Thoracic aorta (tissue), 2 donors: ENCODE measurements at places on chromosomes 4 and X.

DNA sequence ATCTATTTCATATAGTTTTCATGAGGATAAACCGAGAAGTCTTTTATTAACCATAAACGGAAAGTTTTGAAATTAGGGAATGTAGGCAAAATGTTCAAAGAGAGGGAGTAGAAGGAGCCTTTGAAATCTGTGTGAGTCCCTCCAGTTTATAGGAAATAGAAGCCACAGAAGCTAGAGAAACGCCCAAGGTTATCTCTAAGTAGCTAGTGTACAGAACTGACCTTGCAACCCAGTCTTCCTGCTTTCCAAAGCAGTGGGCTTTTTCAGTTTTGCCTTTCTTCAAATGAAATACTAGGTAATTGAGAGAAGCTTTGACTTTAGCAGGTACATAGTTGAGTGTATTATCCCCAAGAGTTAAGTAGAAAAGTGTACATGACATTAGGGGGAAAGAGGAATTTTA lies 39.4 kb downstream of the STIM2 start:
- H3K4me3 ChIP-seq = no peak overlapping the region
- no peaks in the 10 kb centered on the region for H3K4me1 ChIP-seq

- H3K27me3 ChIP-seq = no peaks in the 10 kb centered on the region
- no peak for DNase-seq
- no peaks in the 10 kb centered on the region for H3K4me1 ChIP-seq
- H3K27ac ChIP-seq = no peak overlapping the region
Observed at GRCh38 chr4:167779280-167779679, 313.1 kb upstream of the ANXA10 start.

DNA sequence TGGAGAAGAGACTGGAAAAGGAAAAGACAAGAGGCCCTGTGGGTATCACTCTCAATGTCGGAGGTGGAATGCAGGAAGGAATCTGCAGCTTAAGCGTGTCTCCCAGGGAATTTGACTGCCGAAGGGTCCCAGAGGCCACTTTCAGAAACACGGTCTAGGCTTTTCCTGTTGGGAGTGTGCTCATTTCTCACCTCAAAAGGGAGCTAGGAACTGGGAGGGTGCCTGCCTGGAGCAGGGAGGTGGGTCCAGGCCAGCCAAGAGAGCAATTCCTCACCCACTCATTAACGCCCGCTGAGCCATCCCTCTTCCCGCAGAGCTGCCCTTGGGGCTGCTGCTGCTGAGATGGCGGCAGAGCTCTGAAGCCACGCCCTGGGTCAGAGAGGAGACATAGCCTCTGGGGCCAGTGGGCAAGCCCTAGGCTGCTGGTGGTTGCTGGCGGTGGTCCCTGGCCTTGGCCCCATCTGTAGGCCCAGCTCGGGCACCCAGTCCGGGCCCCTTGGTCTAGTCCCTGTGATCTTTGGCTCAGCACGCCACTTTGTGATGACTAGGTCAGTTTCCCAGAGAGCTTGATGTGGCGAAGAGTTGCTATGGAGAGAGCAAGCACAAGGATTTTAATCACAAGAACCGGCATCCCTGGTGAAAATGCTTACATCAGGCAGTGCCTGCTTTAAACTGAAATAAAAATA lies 4.1 kb downstream of the ZNF185 start:
- peak overlapping the region; percentile 61 for H3K27ac ChIP-seq
- DNase-seq = no peak
- H3K36me3 ChIP-seq = no peaks in the 10 kb centered on the region

DNA sequence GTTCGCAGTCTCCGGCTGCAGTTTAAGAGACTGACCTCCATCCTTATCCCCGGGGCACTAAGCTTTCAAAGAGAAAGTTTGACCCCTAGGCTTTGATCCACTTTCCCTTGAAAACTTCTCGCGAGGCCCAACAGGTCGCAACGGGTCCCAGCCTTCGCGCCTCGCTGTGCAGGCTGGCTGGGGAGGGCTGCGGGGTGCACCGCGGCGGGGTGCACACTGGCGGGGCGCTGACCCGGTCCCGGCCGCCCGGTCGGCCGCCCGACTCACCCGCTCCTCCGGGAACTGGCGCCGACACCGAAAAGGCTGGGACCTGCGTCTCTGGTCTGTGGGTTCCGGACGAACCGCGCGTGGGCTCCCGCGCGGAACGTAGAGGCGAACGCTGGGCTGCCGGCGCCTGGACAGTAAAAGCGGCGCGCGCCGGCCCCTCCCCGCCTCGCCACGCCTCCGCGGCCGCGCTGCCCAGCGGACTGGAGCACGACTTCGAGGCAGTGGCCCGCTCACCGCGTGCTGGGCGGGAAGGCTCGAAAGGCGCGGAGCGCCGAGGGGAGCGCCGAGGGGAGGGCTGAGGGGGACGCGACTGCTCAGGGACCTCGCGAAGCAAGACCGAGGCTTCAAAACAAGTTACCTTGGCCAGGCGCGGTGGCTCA lies at the start of gene TAF7L:
TSS of gene TAF7L (minus strand) at position 378 of the 647 bp plus-strand sequence. CDS start 3,791 bp downstream, outside the sequence.
- H3K4me3 ChIP-seq = peak within 1 kb of the TSS; percentile 49
- no peaks in the 10 kb centered on the region for H3K27me3 ChIP-seq
- H3K4me1 ChIP-seq = no peaks in the 10 kb centered on the region

DNA sequence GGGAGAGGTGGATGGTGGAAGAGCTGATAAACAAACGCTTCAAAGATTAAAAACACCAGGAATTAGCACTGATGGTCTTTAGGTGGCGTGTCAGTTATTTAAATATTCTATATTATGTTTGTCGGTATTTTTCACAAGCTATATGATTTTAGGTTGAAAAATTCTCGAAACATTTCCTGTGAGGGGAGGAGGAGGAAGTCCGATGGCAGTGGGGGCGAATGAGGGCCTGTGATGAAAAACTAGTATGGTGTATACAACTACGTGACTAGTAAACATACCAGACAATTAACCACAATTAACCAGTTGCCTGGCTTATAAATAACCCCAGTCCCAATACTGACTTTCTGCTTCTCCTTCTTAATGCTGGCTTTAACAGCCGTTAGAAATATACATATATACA lies 595 bp upstream of the NAP1L2 start:
- no peaks in the 10 kb centered on the region for H3K4me1 ChIP-seq
- peak overlapping the region; percentile 79 for H3K4me3 ChIP-seq
- H3K27ac ChIP-seq = peak overlapping the region; percentile 71
- no peak for DNase-seq
- no peaks in the 10 kb centered on the region for H3K27me3 ChIP-seq

DNA sequence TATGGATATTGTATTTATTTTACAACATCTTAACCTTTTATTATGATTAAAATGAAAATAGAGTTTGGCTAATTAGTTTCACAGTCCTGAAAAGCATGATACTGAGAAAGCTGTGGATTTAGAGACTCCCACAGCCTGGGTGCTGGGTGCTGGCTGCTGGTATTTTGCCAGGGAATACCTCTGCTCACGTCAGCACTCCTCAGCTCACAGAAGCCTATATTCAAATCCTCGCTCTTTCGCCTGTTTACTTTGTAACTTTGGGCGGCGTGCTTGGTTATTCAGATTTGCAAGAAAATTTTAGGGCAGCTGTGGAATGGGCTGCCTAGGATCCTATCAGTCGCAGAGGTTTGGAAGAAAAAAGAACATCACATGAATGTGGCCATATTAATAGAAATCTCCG lies 261.8 kb downstream of the DCTD start:
- H3K4me3 ChIP-seq = no peak overlapping the region
- H3K27me3 ChIP-seq = no peaks in the 10 kb centered on the region
- no peak for DNase-seq
- H3K27ac ChIP-seq = no peak overlapping the region

DNA sequence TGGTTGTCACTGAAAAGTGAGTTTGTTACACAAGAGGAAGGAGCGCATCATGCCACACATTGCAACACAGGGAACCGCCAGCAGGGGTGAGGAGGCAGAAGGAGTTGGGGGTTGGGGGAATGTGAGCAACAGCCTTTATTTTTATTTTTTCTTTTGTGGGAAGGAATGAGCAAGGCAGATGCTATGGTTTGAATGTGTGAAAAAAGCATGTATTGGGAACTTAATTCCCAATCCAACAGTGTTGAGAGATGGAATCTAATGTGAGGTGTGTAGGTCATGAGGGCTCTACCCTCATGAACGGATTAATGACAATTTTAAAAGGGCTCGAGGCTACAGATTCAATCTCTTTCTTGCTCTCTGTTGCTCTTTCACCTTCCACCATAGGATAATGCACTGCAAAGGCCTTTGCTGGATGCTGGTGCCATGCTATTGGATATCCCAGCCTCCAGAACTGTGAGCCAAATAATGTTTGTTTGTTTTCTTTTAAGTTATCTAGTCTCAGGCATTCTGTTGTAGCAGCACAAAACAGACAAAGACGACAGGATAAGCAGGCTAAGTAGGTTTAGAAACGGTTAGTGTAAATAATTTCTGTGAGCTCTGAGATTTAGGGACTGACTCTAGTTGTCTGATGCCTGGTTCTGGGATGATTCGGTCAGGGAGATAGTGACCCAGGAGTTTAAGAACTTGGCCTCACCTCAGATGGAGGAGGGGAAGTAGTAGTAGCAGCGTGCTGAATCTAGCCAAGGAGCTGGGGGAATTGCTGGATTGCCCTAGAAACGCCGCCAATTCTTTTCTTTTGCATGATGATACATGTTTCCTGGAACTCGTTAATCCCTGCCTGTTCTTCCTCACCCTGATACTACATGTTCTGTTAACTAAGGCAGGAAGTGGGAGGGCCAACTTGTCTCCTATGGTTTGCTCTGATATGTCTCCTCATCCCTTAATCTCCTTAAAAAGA lies 156.6 kb upstream of the CTSO start:
- no peak for DNase-seq
- no peaks in the 10 kb centered on the region for H3K4me1 ChIP-seq
- no peaks in the 10 kb centered on the region for H3K27me3 ChIP-seq
- no peak overlapping the region for H3K27ac ChIP-seq
- H3K4me3 ChIP-seq = no peak overlapping the region

DNA sequence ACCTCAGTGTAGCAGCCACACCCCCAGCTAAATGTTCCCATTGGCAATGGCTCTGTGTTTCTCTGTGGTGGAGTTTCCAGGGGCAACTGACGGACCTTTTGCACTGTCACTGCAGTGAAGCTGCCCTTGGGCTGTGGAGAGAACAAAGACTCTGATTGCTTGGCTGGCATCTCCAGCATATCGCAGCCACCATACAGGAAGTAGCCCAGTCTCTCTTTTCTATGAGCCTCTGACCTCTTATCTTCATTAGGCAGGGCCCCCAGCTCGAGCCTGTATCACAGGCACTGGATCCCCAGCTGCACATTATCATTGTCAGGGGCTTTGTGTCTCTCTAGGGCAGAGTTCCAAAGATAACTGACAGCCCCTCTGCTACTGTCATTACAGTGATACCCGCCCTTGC lies 483.5 kb downstream of the ARAP2 start:
- no peaks in the 10 kb centered on the region for H3K36me3 ChIP-seq
- H3K4me1 ChIP-seq = no peaks in the 10 kb centered on the region
- H3K4me3 ChIP-seq = no peak overlapping the region

- H3K4me1 ChIP-seq = no peaks in the 10 kb centered on the region
- DNase-seq = no peak
- no peak overlapping the region for H3K4me3 ChIP-seq
- H3K27ac ChIP-seq = no peak overlapping the region
Observed at GRCh38 chr4:137601934-137602333, 69.6 kb upstream of the PCDH18 start.

DNA sequence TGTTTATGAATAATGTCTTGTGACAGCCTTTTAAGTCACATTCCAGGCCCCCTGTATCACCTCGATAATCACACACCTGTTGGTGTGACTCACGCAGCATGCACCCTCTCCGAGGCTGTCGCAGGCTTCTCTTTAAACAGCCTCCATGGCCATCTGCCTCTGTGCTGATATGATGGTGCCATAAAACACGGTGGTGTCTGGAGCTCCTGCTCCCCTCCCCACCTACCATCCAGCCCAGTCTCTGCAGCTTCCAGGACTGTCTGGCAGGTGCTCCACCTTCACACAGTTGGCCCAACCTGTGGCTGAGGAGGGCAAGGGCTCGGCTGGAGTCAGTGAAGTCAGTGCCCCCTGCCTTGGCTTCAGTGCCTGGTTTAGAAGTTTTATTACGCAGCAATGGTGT lies 173.8 kb upstream of the RPL34 start:
- H3K4me1 ChIP-seq = no peaks in the 10 kb centered on the region
- no peaks in the 10 kb centered on the region for H3K27me3 ChIP-seq
- H3K4me3 ChIP-seq = no peak overlapping the region
- no peak overlapping the region for H3K27ac ChIP-seq
- no peak for DNase-seq

DNA sequence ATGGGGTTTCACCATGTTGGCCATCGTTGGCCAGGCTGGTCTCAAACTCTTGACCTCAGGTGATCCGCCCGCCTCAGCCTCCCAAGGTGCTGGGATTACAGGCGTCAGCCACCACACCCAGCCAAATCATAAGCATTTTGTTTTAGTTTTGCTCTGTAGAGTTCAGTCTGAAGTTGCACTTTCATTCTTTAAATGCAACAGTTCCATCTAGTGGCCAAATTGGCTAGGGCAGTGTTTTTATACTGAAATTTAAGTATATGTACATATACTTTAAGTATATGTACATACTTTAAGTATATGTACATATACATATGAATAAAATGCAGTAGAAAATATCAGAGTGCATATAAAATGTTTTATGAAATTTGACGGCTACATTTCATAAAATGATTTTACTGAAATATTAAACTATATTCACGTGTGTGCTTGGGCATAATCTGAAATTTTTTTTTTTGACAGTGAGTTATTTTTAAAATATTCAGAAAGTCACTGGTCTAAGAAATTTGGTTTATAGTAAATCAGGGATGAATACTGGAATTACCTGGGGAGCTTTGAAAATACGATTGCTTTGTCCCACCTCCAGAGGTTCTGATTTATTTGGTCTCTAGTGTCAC lies 145.5 kb downstream of the NWD2 start:
- no peaks in the 10 kb centered on the region for H3K27me3 ChIP-seq
- no peak for DNase-seq
- no peaks in the 10 kb centered on the region for H3K36me3 ChIP-seq
- no peaks in the 10 kb centered on the region for H3K4me1 ChIP-seq
- H3K27ac ChIP-seq = no peak overlapping the region

GRCh38 chrX:53133400-53133799 lies 39.5 kb downstream of the KANTR start:
- H3K4me3 ChIP-seq = no peak overlapping the region
- H3K27ac ChIP-seq = no peak overlapping the region
- no peaks in the 10 kb centered on the region for H3K4me1 ChIP-seq
- no peak for DNase-seq
- H3K36me3 ChIP-seq = no peaks in the 10 kb centered on the region
- H3K27me3 ChIP-seq = no peaks in the 10 kb centered on the region

- H3K27me3 ChIP-seq = no peaks in the 10 kb centered on the region
- H3K27ac ChIP-seq = no peak overlapping the region
- no peak for DNase-seq
- H3K4me3 ChIP-seq = no peak overlapping the region
Observed at GRCh38 chr4:120718979-120719566, 203.5 kb downstream of the PRDM5 start.

GRCh38 chr4:148273501-148273986 lies 168.7 kb downstream of the NR3C2 start:
- H3K27me3 ChIP-seq = no peaks in the 10 kb centered on the region
- H3K36me3 ChIP-seq = no peaks in the 10 kb centered on the region
- H3K4me1 ChIP-seq = peaks cover 12% of the 10 kb centered on the region
- no peak overlapping the region for H3K27ac ChIP-seq
- no peak for DNase-seq

- H3K36me3 ChIP-seq = no peaks in the 10 kb centered on the region
- H3K4me1 ChIP-seq = no peaks in the 10 kb centered on the region
- H3K4me3 ChIP-seq = no peak overlapping the region
- H3K27ac ChIP-seq = no peak overlapping the region
- DNase-seq = no peak
- no peaks in the 10 kb centered on the region for H3K27me3 ChIP-seq
Observed at GRCh38 chr4:79442422-79442821, 34.4 kb upstream of the GK2 start.
